Activated naive CD8-positive, alpha-beta T cell treated with anti-CD3 and anti-CD28 coated beads, Interleukin-2, amount 10 ng/mL, durations not matched to agents 7 days and 5 days (primary cell): ENCODE measurements at places on chromosomes 12 and 14. TPM values are rescaled to one million over a fixed set of nuclear protein-coding genes. Genes with fewer than 3 reads are reported as not detected.

The C14orf39 gene
- not detected for total RNA-seq

The GDF3 gene
- total RNA-seq, result not detected

The ANKRD33 gene
- not detected for total RNA-seq

The PRKD1 gene
- not detected for total RNA-seq

The SRRM4 gene
- total RNA-seq, result not detected

The HPD gene
- not detected for total RNA-seq

The NTF3 gene
- total RNA-seq, result not detected

The PTPRO gene
- 2.3 TPM for total RNA-seq

The GALNT4 gene
- 16.3 TPM for total RNA-seq

The SCYL2 gene
- 37.8 TPM for total RNA-seq

The TMEM132D gene
- not detected for total RNA-seq

The ANO4 gene
- total RNA-seq, result not detected

- no peak for DNase-seq
These were observed 517.6 kb upstream of the ATP2B1 start for GRCh38 chr12:90226211-90226610.

GRCh38 chr14:100554696-100555320 lies 32.4 kb downstream of the BEGAIN start:
- DNase-seq, result no peak

GRCh38 chr12:14239350-14239934 lies 126.0 kb upstream of the ATF7IP start:
- no peak for DNase-seq

GRCh38 chr12:127293507-127294310 lies 973.3 kb upstream of the TMEM132C start:
- peak; percentile 62 for DNase-seq

DNA sequence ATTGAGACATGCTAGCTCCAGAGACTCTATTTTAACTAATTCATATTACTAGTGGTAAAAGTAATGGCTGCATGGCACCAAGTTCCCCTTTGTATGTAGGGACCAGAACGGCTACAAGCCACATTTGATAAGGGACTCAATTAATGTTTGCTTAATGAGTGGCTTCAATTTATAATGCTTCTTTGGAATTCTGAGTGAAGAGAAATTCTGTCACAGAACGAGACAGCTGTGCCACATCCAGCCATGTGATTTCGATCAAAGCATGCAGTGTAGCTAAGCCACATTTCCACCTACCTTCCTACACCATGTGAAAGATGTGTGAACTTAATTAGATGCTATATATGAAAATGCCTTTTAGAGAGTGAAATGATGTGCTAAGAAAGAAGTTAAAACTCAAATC lies 217.4 kb downstream of the ACSS3 start:
- no peak for DNase-seq

DNA sequence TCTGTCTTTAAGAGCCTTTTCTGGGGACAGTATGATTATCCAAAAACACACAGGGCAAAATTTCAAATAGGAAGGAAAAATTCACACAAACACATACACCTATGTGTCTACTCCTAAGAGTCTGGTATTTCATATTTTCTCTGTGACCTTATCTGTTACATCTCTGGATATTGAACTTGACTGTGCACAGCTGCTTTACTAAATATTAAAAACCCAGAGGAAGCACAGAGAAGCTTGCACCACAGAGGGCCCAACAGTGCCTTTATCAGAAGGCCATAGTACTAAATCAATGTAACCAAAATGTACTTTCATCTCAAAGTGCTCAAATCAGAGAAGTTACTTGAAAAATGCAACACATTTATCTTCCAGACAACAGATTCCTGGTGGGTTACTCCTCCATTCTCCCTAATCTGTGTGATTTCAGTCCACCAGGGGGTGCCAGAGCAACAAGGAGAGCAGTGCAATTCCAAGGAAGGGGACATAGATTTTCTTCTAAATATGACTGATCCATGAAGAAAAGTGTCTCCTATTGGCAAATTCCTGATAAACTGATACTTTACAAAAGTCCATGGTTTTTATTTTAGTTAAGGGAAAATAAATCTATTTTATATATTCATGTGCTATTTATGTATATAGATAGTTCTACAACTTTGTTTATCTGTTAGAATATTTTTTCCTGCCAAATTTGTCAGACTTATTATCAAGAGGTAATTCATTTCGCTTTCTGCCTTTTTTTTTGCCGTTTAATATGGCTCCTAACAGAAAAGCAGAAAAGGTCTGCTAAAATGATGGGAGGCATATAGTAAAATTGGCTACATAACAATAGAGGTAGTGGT lies 617.6 kb downstream of the LRFN5 start:
- no peak for DNase-seq

DNA sequence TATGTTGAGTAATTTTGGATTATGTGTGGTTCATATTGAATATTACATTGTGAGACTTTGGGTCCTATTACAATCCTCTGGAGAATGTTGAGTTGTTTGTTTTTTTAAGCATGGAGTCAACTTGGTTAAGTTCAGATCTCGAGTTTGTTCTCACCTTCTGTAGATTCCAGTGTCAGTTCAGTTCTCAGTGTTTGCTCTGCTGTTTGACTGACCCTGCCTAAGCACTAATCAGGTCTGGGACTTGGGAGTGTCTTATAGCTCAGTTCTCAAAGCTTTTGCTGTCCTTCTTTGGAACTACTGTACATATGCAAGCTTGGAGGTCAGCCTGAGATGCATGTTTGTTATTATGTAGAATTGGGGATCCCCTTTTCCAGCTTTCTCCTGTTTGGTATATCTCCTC lies 63.1 kb downstream of the DIP2B start:
- DNase-seq, result no peak

DNA sequence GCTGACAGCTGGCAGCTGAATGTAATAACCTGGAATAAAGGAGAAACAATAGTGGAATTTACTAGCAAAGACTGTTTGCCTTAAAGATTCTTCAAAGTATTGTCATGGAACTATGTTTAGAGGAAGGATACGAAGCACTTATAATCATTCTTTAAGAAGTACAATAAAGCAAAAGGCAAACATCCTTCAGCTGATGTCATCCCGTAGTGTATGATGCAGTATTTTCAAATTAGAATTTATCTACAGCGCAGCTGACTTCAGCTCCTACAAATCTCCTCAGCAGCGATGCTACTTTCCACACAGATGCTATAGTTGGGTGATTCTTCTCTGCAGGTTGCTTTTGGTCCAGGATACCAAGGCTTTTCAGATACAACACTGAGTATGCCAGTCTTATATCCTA lies 31.5 kb downstream of the CLEC1A start:
- DNase-seq, result no peak

GRCh38 chr12:129788506-129789084 lies 115.2 kb downstream of the TMEM132D start:
- no peak for DNase-seq

- no peak for DNase-seq
These were observed 6.9 kb downstream of the ATP2B1 start for GRCh38 chr12:89701606-89702206.

GRCh38 chr12:55001198-55001868 lies 16.8 kb upstream of the TESPA1 start:
- no peak for DNase-seq

DNA sequence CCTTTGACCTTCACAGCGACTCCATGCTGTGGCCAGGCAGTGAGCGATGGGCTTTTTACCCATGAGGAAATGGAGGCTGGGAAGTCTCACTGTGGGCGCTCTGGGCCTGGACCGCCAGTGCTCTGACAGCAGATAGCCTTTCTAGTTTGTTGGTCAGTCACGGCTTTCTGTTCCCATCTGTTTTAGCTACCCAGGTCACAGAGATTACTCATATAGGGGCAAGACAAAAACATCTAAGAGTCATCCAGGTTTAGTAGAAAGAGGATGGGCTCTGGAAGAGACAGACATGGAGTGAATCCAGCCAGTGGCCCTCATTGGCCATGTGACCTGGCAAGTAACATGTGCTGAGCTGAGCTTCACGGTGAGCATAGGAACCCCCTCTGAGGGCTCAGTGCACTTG lies 68.6 kb downstream of the MARK3 start:
- no peak for DNase-seq

GRCh38 chr12:41905759-41906297 lies 238.8 kb downstream of the GXYLT1 start:
- DNase-seq, result no peak

- DNase-seq, result no peak
These were observed 60.1 kb upstream of the PYGL start for GRCh38 chr14:51004352-51004800.

DNA sequence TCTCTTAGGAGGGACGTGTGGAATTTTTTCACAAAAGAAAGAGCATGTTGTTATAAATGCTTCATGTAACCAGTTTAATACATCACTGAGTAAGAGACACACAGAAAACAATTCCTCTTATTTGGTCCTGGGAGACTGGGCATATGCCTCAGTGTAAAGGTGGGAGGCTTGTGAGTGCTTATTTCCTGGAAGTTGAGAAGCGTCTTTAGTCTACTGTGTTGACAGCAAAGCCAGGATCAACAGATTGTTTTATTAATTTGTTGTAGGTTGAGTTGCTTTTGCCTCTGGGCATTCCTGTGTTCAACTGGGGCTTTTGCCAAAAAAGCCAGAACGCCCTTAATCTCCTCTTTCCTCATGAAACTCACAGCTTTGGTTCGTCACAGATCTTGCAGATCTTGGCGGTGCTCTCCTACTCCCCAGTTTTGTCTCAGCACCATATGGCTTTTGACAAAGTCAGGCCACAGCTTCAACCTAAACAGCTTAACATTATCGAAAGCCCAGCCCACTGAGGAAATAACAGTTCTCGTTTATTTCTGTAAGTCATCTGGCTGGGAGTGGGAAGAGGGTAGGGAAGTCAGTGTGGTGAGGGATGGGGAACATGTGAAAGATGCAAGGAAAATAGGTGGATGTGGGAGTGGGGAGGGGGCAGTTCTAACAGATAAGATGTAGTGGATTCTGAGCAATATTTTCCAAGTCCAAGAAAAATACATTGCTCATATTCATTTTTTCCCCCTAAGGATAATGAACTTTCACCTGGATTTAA lies 227.2 kb downstream of the DACT1 start:
- DNase-seq, result no peak

- no peak for DNase-seq
These were observed 4.2 kb upstream of the GLRX5 start for GRCh38 chr14:95530473-95531276.

DNA sequence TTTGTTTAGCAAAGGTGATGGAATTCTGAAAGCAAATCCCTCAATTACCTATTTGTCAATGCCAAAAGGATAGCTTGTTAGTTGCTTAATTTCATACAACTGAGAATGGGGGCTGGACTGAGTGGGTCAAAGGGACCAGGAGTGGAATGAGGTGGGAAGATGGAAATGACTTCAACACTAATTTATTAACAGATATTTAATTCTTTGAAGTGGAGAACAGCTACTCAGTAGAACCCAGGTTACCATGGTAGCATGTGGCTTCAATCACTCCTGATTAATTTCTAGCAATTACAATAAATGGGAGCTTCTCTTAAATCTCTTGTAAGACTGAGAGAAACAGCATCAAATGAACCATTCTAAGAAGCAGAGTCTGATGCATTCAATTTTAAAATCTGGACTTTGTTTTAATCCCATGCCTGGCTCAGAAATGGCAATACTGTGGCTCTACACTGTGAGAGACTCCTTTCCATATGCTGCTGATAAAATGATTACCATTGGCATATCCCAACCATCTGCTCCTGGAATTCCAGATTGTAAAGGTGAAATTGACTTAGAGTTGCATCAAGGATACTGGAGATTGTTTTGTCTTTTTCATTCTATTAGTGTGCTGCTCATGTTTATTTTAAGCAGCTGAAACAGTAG lies 607.8 kb downstream of the SNAPC1 start:
- DNase-seq, result no peak

- peak; percentile 51 for DNase-seq
These were observed 26.2 kb upstream of the CHPT1 start for GRCh38 chr12:101671157-101671791.

DNA sequence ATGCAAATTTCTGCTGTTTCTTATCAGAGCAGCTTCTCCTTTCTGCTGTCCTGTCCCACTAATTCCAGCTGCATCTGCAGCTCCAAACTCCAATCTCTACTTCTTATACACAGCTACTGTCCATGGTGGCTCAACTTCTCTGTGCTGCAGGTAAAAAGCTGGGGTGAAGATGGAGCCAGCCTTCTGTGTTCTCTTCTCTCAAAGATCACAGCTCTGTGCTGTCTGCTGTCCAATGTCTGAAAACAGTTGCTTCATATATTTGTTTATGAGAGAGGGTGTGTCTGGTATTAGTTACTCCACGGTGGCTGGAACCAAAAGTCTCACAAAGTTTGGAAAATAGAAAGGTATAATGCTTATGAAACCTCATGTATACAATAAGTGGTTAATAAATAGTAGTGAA lies 445.8 kb upstream of the TBX3 start:
- DNase-seq, result no peak

DNA sequence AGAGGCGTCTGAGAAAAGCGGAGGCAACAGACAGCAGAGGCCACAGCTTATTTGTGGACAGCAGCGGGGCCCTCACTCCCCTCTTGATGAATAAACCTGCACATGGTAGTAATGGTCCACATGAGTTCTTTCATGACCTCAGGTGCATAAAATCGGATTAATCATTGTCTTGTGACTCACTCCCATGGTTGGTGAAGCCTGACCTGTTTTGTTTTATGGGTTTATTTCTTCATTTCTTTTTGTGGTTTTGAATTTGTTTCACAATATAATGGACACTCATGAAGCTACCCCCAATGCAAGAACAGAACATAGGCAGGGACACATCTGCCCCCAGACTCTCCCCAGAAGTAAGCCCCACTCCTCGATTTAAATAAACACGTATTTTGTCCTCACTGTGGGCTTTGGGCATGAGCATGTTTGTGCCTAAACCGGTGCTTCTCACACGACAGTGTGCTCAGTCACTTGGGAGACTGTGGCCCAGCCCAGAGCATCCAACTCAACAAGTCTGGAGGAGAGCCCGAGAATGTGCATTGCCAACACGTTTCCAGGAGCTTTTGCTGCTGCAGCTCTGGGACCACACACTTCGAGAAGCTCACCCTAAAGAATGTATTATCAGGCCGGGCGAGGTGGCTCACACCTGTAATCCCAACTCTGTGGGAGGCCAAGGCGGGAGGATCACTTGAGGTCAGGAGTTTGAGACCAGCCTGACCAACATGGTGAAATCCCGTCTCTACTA lies 116.1 kb downstream of the SCARB1 start:
- no peak for DNase-seq

- DNase-seq, result no peak
These were observed 98.5 kb downstream of the FGD4 start for GRCh38 chr12:32497864-32498263.

GRCh38 chr12:46571608-46572007 lies 199.0 kb upstream of the SLC38A2 start:
- DNase-seq, result no peak

- DNase-seq, result no peak
These were observed 33.7 kb upstream of the PAX9 start for GRCh38 chr14:36627981-36628380.

GRCh38 chr14:59197695-59198262 lies 9.3 kb downstream of the DAAM1 start:
- DNase-seq, result no peak

- DNase-seq, result no peak
These were observed 122.3 kb downstream of the CCDC60 start for GRCh38 chr12:119456824-119457223.
